MG63 (cell line): ENCODE measurements at places on chromosomes 6 and 20. TPM values are rescaled to one million over a fixed set of nuclear protein-coding genes. Genes with fewer than 3 reads are reported as not detected.

Gene PPP1R14C
- 3.3 and 3.6 TPM in 2 replicates for total RNA-seq

Gene ELOVL2
- total RNA-seq: 41.8 and 56.3 TPM in 2 replicates

Gene OR2J3
- total RNA-seq: not detected in 2 replicates

Gene GNAS-AS1
- 1.1 and 1.7 TPM in 2 replicates for total RNA-seq
